ENCODE measurements at places on chromosomes 5 and 9. TPM values are rescaled to one million over a fixed set of nuclear protein-coding genes. Genes with fewer than 3 reads are reported as not detected.

CD72 gene
- total RNA-seq = 0.86 TPM

SLC6A19 gene
- not detected for total RNA-seq

PTPRD gene
- 7.1 TPM for total RNA-seq

HAVCR1 gene
- total RNA-seq = not detected

ADAMTS19 gene
- 8.7 TPM for total RNA-seq

SNCAIP gene
- total RNA-seq = 19.0 TPM

TAF1L gene
- not detected for total RNA-seq

CNTNAP3 gene
- total RNA-seq = 0.64 TPM

LIX1 gene
- under 0.01 TPM for total RNA-seq

F12 gene
- total RNA-seq = 0.43 TPM

JAKMIP2 gene
- total RNA-seq = 3.2 TPM

CTXN3 gene
- not detected for total RNA-seq

PKD2L2 gene
- not detected for total RNA-seq

KIF20A gene
- 60.0 TPM for total RNA-seq

SPATA31E1 gene
- not detected for total RNA-seq

PCDHB13 gene
- 0.32 TPM for total RNA-seq

CARTPT gene
- not detected for total RNA-seq

IFNA13 gene
- total RNA-seq = not detected

FST gene
- 52.5 TPM for total RNA-seq

COQ4 gene
- total RNA-seq = 22.0 TPM

MLANA gene
- total RNA-seq = not detected

PCDHGA11 gene
- total RNA-seq = 11.0 TPM

CCNI2 gene
- under 0.01 TPM for total RNA-seq

CNTFR gene
- total RNA-seq = not detected

AMBP gene
- total RNA-seq = not detected

OCLN gene
- total RNA-seq = 0.43 TPM

ITGA2 gene
- total RNA-seq = 35.0 TPM

NR2F1 gene
- total RNA-seq = 68.3 TPM

NXNL2 gene
- 7.7 TPM for total RNA-seq

SLCO6A1 gene
- total RNA-seq = under 0.01 TPM

SLC6A18 gene
- not detected for total RNA-seq

SLC2A8 gene
- total RNA-seq = 8.2 TPM

GARIN3 gene
- total RNA-seq = not detected

WNK2 gene
- total RNA-seq = not detected

STK32A gene
- total RNA-seq = 0.97 TPM

TAF11L10 gene
- total RNA-seq = not detected

GHR gene
- 2.2 TPM for total RNA-seq

ZNF346 gene
- total RNA-seq = 20.3 TPM

FOXD4L6 gene
- under 0.01 TPM for total RNA-seq

GZMA gene
- not detected for total RNA-seq

SCGB3A2 gene
- not detected for total RNA-seq

PDZD2 gene
- total RNA-seq = 0.97 TPM

CFAP157 gene
- under 0.01 TPM for total RNA-seq

ZBED3 gene
- 2.6 TPM for total RNA-seq

GABBR2 gene
- total RNA-seq = under 0.01 TPM

C1QTNF2 gene
- 0.64 TPM for total RNA-seq

ARHGEF28 gene
- 40.2 TPM for total RNA-seq

KCNN2 gene
- total RNA-seq = 2.6 TPM

STING1 gene
- total RNA-seq = 25.9 TPM
